ENCODE measurements at places on chromosomes 12 and 14.

DNA sequence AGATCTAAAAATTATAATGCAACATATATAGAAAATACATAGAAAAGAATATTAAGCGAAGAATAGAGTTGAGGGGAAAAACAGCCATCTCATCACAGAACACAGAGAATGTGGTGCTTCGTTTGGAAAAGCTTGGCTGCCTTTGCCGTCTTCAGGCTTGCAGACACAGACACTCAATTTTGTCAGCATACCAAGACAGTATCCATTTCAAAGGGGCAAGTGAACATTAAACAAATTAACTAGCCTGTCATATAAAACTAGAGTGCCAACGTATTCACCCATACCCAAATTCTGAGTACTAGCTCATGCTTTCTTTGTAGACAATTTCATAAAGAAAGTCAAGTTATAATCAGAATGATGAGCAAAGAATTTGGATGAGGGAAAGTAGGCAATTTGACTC, 40.5 kb downstream of the DMAC2L start:
- no peak for DNase-seq

- no peak for DNase-seq
These were observed 133.4 kb downstream of the DICER1 start for GRCh38 chr14:95023886-95024285.

- peak; percentile 68 for DNase-seq
These were observed 60.6 kb upstream of the ANO4 start for GRCh38 chr12:100733817-100734593.

GRCh38 chr12:102474438-102475064, 5.8 kb downstream of the IGF1 start:
- DNase-seq, result no peak
